ENCODE measurements at places on chromosomes 7 and 10. TPM values are rescaled to one million over a fixed set of nuclear protein-coding genes. Genes with fewer than 3 reads are reported as not detected.

- no peak overlapping the region for H3K4me3 ChIP-seq
- peaks cover 5% of the 10 kb centered on the region for H3K27me3 ChIP-seq
- H3K27ac ChIP-seq, result no peak overlapping the region
Measured at GRCh38 chr10:88293073-88293472, 290.0 kb downstream of the RNLS start.

NPSR1 gene
- not detected for total RNA-seq

GRCh38 chr7:159093351-159093971 lies 51.2 kb downstream of the VIPR2 start:
- no peak for DNase-seq
- no peaks in the 10 kb centered on the region for H3K36me3 ChIP-seq
- H3K4me3 ChIP-seq, result no peak overlapping the region
- H3K27me3 ChIP-seq, result no peaks in the 10 kb centered on the region
- H3K27ac ChIP-seq, result no peak overlapping the region

- H3K27me3 ChIP-seq, result no peaks in the 10 kb centered on the region
- H3K36me3 ChIP-seq, result no peaks in the 10 kb centered on the region
- H3K4me3 ChIP-seq, result no peak overlapping the region
Measured at GRCh38 chr10:78414380-78414779, 380.7 kb downstream of the RPS24 start.

DNA sequence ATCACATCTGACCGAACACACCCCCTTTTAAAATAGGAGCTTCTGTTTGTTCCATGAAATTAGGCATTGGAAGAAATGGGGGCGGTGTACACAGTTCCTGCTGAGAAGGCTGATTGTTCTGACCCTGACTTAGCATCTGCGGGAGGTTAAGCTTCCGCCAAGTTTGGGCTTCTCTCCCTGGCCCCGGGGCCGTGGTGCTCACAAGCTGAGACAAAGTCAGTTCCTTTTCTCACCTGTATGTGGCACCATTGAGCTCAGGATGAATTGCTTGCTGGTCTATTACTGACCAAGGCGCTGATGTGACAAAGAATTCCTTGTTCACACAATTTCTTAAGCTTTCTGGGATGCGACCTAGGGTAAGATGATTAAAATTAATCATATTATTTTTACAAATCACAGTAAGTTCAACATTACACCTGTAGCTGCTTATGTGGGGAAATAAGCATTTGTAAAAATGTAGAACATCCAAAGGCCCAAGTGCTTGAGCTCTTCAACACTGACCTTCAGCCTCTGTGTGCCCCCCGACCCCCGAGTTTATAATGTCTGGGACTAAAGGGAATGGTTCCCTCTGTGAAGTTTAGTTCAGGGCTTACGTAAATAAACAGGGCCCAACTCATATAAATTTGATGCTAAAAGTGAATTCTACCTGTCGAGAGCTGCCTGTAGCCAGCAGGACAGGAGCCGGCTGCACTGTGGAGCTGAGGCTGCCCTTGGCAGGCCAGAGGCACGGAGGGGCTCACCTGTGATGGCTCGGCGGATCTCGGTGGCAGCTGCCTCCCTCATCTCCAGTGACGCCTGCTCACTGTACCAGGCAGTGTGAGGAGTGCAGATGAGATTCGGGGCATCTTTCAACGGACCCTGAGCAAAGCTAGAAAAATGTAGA lies 50.8 kb downstream of the ZRANB1 start:
- no peaks in the 10 kb centered on the region for H3K27me3 ChIP-seq
- no peak for DNase-seq
- no peak overlapping the region for H3K4me3 ChIP-seq
- peaks cover 14% of the 10 kb centered on the region for H3K36me3 ChIP-seq

DNA sequence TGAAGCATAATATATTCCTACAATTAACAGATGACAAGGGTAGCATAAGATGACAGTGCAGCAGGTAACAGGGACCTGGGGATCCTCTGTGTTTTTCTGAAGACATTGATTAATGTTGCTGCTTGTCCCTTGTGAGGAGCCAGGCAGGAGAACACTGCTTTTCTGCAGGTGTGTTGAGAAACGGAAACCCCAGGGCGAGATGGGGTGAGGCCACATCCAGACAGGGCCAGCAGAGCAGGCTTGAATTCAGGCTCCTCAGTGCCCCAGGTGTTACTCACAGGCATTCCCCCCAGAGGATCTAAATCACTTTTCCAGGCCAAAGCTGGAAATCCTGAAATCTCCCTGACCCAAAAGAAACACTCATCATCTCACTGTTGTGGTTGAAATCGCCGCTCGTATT lies 105.3 kb downstream of the CCDC3 start:
- H3K27me3 ChIP-seq, result peaks cover 8% of the 10 kb centered on the region
- no peaks in the 10 kb centered on the region for H3K4me1 ChIP-seq
- H3K4me3 ChIP-seq, result no peak overlapping the region
- DNase-seq, result no peak
- no peak overlapping the region for H3K27ac ChIP-seq

GRCh38 chr10:59036311-59037017 lies 140.0 kb upstream of the PHYHIPL start:
- H3K36me3 ChIP-seq, result no peaks in the 10 kb centered on the region
- no peaks in the 10 kb centered on the region for H3K4me1 ChIP-seq
- no peak overlapping the region for H3K27ac ChIP-seq
- no peak for DNase-seq
- no peaks in the 10 kb centered on the region for H3K27me3 ChIP-seq

BET1 gene
- 19.4 TPM for total RNA-seq

GRCh38 chr10:22737587-22737986 lies 23.2 kb upstream of the PIP4K2A start:
- H3K4me3 ChIP-seq, result no peak overlapping the region
- DNase-seq, result no peak
- no peaks in the 10 kb centered on the region for H3K36me3 ChIP-seq
- peaks cover 12% of the 10 kb centered on the region for H3K27me3 ChIP-seq
- H3K27ac ChIP-seq, result no peak overlapping the region
- no peaks in the 10 kb centered on the region for H3K4me1 ChIP-seq

GRCh38 chr10:14758994-14759664 lies 15.6 kb downstream of the FAM107B start:
- H3K27ac ChIP-seq, result no peak overlapping the region
- peaks cover under 1% of the 10 kb centered on the region for H3K27me3 ChIP-seq
- H3K4me3 ChIP-seq, result no peak overlapping the region
- no peaks in the 10 kb centered on the region for H3K36me3 ChIP-seq
- DNase-seq, result no peak

PNLIPRP3 gene
- not detected for total RNA-seq

- DNase-seq, result no peak
- H3K4me1 ChIP-seq, result no peaks in the 10 kb centered on the region
- H3K36me3 ChIP-seq, result no peaks in the 10 kb centered on the region
Measured at GRCh38 chr10:31630861-31631567, 297.6 kb downstream of the ARHGAP12 start.

DNA sequence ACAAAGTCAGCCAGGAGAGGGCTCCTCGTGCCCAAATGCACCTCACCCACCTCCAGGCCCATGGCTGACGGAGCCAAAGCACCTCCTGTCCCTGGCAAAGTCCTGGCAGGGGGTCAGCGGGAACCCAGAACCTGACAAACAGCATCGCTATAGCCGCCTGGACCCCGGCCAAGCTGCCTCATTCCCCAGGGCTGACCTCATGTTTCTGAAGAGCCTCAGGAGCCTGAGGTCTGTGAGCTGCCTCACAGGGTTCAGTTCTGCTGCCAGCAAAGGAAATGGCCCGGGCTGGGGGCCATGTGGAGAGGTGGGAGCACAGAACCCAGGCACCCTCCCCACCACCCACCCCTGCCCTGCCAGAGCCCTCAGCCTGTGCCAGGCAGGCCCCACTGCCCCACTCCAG lies 4.2 kb upstream of the NANOS1 start:
- no peaks in the 10 kb centered on the region for H3K36me3 ChIP-seq
- H3K4me3 ChIP-seq, result no peak overlapping the region
- H3K4me1 ChIP-seq, result no peaks in the 10 kb centered on the region
- H3K27me3 ChIP-seq, result peaks cover 21% of the 10 kb centered on the region
- DNase-seq, result no peak

DNA sequence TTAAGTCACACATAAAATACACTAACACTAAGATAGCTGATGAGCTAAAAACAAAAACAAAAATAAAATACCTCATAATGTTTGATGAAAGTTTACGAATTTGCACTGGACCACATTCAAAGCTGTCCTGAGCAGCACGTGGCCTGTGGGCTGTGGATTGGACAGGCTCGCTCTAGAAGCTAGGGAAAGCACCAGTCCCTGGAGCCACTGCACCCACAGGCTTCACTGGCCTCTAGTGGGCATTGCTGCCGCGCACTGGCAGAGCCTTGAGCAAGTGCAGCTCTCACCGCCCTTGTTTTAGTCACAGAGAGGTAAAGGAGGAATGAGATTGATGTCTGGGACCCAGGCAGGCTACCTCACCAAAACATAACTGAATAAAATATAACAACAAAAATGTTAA lies 67.6 kb downstream of the PAX2 start:
- no peak overlapping the region for H3K27ac ChIP-seq
- H3K27me3 ChIP-seq, result peaks cover 22% of the 10 kb centered on the region
- H3K4me3 ChIP-seq, result no peak overlapping the region
- no peaks in the 10 kb centered on the region for H3K36me3 ChIP-seq
- H3K4me1 ChIP-seq, result no peaks in the 10 kb centered on the region

RAMP3 gene
- 0.14 TPM for total RNA-seq

- H3K36me3 ChIP-seq, result peaks cover 12% of the 10 kb centered on the region
- H3K4me1 ChIP-seq, result peaks cover 44% of the 10 kb centered on the region
- no peaks in the 10 kb centered on the region for H3K27me3 ChIP-seq
- DNase-seq, result no peak
- H3K27ac ChIP-seq, result peak overlapping the region; percentile 25
- H3K4me3 ChIP-seq, result peak overlapping the region; percentile 7
Measured at GRCh38 chr7:129615018-129615417, 3.5 kb downstream of the NRF1 start.

TMEM26 gene
- not detected for total RNA-seq

HECW1 gene
- total RNA-seq, result not detected

CALML5 gene
- total RNA-seq, result not detected
